ENCODE measurements at places on chromosomes 2 and 18.

DNA sequence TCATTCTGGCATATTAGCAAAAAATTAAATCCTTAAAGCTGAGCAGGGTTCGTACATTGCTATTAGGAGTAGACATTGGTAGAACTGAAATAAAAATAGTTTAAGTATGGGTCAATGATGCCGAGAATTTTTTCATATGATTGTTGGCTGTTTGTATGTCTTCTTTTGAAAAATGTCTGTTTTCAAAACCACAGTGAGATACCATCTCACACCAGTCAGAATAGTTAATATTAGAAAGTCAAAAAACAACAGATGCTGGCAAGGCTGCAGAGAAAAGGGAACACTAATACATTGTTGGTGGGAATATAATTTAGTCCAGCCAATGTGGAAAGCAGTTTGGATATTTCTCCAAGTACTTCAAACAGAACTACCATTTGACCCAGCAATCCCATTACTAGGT is 410.8 kb upstream of the TRIB2 start:
- no peak for DNase-seq

DNA sequence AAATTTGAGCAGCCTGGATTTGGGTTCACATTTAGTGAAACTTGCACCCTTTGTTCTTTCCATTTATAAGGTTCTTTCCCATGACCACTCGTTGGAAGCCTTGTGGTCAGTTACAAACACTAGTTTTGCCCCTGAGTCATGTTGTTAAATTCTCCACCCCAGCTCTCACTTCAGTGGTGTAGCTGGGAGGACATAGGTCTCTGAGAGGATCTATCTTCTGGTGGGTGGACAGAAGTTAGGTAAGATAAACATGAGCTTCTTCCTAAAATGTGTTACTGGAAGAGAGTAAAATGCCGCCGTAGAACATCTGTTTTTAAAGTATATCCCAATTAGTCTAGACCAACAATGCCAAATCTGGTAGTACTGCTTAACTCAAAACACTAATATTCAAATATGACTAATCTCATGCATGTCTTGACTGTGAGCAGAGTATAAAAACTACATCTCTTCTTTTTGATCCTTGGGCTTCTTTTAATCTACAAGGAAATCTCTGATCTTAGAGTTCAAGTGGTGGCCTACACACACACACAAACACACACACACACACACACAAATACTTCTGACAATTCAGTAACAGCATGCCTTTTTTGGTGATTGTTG is 162.6 kb upstream of the FN1 start:
- DNase-seq, result no peak

GRCh38 chr2:199458009-199458805 is 468 bp upstream of the SATB2 start:
- DNase-seq, result no peak

DNA sequence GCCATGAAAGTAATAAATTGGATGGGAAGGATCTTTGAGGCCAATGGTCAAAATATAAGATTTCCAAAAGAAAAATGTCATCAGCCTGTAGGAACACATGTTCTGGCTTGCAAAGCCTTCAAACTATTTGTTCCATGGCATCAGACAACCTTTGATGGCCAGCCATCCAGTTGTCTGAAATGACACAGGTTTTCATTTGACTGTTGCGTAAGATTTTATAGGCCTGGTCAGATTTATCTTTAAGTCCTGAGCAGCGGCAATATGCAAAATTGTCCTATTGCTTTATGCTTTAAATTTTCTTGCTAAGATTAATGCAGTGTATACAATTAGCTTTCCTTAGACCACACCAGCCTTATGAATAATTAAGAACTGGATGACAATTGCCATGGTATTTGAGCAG is 167.1 kb downstream of the AGPS start:
- DNase-seq, result no peak

- peak; percentile 71 for DNase-seq
Measured at GRCh38 chr2:237674731-237675276, 47.4 kb downstream of the LRRFIP1 start.

- no peak for DNase-seq
Measured at GRCh38 chr2:110167326-110168000, 37.4 kb downstream of the NPHP1 start.

- no peak for DNase-seq
Measured at GRCh38 chr2:133515271-133515670, 53.0 kb downstream of the NCKAP5 start.

- no peak for DNase-seq
Measured at GRCh38 chr18:74942319-74942910, 266.5 kb downstream of the PTGR3 start.

- no peak for DNase-seq
Measured at GRCh38 chr2:32932825-32933755, 13.7 kb upstream of the LTBP1 start.

DNA sequence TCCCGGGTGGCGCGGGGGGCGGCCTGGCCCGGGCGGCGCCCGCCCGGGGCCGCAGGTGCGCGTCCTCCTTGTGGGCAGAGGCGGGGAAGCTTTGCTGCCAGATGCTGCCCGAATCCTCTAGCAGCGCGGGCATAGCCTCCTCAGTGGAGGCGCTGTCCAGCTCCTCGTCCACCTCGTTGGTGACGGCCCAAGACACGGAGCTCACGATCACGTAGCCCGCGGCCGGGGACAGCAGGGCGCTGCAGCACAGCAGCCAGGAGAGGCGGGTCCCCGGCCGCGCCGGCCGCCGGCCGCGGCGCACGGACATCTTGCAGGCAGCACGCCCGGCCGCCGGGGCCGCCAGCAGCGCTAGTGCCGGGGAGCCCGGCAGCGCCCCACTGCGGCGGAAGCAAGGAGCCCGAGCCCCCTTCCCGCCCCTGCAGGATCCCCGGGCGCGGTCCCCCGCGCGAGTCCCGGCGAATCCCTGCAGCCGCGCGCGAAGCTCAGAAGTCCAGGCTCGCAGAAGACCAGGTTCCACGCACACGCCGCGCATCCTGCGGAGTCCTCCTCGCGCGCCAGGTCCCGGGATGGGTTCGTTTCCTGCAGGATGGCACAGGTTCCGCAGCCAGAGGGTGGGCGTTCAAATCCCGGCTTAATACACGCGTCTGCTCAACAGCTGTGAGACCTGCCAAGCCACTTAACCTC is at the start of gene CREG2:
CREG2 (minus strand) TSS at position 353 of the 684 bp plus-strand sequence; CDS start at position 307, 46 bp downstream.
- peak; percentile 12 for DNase-seq

GRCh38 chr2:26780203-26780760 is 5.6 kb upstream of the CENPA start:
- DNase-seq, result no peak

DNA sequence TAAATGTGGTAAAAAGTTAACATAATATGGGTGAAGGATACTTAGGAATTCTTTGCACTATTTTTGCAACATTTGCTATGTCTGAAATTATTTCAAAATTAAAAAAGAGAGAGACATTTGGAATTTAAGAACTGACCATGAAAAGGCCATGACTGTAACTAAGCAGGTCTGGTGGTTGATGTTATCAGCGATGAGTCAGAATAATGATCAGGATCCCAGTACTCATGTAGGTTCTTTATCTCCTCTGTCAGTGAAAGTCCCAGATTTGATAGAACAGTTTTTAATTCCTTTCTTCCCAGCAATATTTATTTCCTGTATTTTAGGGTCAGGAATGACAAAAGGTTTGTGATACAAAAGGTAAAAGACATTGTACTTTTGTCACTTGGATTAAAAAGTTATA is 242.4 kb upstream of the ZNF521 start:
- DNase-seq, result no peak

DNA sequence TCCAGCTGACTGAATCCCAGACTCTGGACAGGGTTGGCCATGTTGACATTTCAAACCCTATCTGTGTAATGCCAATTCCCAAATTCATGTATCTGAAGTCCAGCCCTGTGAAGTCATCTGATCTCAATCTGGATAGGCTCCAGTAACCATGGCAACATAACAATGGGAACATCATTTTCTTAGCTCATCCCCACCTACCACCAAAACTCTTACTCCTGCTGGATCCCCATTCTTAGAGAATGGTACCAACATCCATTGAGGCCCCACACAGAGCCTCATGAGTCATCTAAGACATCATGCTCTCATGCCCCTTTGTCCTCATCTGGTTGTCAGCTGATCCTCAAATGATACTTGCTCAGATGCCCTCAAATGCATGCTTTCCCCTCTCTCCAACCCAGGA is 58.9 kb upstream of the TEX51 start:
- DNase-seq, result no peak

GRCh38 chr2:32464431-32464830 is 107.6 kb downstream of the BIRC6 start:
- no peak for DNase-seq

DNA sequence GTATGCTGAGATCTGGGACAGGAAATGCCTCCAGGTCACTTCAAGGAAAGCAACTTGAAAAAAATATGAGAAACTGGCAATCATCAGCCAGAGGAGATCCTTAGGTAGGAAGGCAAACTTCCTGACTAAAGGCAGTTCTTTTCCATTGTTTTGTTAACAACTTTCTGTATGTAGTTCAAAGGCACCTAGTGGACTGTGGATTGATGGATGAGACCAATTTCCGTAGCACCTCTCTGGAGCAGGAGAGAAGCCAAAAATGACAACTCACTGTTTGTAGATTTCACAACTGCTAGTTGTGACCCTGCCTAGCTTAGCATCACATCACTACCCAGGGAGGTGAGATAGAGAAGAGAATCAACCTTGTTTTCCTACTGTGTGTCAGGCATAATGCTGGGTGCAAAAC is 21.8 kb upstream of the NOSTRIN start:
- DNase-seq, result no peak

GRCh38 chr18:5051207-5051606 is 145.8 kb downstream of the AKAIN1 start:
- DNase-seq, result no peak

GRCh38 chr2:18078216-18078615 is 199.7 kb downstream of the KCNS3 start:
- DNase-seq, result no peak

- no peak for DNase-seq
Measured at GRCh38 chr2:48205137-48205798, 299.0 kb upstream of the FBXO11 start.

GRCh38 chr2:134149904-134150303 is 104.0 kb upstream of the MGAT5 start:
- no peak for DNase-seq

DNA sequence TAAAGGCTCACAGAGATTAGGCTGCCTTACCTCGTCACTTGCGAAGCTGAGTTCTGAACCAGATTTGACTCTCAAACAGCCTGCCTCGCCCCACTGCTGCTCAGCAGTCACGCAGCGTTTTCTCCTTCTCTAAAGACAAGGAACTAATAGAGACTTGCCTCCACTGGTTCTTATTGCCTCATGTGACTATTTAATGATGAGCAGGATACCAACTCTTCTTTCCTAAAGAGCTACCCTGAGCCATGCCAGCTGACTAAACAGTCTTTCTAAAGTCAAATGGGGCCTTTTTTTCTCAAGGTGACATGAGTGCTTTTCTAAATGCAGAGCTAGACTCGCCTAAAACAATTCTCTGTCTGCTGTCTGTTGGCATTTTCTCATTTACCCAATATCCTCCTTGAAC is 147.5 kb downstream of the NCKAP5 start:
- no peak for DNase-seq

DNA sequence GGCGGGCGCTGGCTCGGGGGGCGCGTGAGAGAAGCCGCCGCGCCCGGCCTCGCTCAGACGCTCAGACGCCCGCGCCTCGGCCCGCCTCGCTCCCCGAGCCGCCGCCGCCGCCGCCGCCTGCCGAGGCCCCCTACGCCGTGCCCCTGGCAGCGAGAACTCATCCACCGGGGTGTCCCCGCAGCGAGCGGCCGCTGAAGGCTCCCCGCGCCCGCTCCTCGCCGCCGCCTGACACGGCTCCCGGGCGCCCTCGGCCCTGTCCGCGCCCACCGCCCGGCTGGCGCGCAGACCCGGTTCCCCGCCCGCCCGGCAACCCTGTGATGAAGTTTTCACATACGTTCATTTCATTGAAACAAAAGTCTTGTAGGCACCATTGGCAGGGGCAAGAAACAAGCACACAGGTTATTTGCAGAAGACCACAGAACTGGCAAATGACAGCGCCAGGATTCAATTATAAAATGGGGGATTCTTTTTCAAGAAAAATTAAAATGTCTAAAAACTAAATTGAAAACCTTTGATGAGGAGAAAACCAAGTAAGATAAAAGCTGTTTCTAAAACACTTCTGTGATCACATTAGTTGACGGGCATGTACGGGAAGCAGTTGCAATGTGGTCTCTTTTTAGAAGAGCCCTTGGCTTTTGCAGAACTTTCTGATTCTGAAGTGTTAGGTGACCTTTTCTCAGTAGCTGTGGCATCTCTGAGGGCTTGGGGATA is 50.5 kb upstream of the TUBA3D start:
- no peak for DNase-seq

DNA sequence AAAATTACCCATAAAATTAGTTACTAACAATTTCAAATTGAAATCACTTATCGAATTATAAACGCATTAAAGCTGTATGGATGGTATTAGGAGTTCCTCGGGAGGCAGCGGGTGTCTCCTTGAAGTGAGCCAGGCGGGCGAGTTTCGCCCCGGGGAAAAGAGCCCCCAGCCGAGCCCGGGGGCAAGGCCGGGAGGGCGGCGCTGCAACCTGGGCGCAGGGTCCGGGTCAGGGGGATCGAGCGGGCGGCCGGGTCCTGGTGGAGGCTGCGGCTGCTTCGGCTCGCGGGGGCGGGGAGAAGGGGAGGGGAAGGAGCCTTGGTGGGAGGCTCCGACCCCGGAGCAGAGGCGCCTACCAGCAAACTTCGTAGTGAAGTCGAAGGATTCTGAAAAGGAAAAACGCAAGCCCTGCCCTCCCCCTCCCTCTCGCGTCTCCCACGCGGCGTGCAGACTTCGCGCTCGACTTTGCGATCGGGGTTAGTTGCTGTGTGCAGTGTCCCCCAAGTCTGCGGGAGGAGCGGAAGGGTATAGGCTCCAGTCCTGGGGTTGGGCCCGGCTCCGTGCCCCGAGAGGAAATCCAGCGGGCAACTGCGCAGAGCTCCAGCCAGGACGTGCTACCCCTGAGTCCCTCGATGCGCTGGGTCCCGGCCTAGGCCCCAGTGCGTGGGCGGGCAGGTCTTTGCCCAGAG is 140.8 kb downstream of the MEIS1 start:
- DNase-seq, result no peak

DNA sequence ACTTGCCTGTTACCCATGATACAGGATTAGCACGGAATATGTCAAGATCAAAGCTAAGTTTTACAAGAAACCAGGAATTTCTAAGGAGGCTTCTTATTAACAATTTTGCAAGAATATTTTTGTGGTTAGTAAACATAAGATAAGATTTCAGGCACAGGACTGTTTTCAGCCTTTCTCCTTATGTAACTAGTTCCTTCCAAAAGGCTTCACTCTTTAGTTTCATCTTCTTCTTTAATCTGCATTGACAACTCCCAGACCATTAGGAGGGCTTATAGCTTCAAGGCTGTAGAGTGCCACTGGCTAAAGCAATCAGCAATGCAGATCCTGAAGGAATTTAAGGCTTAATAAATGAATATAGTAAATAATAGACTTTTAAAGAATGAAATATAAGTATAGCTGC is 29.3 kb downstream of the SLC14A1 start:
- DNase-seq, result no peak

DNA sequence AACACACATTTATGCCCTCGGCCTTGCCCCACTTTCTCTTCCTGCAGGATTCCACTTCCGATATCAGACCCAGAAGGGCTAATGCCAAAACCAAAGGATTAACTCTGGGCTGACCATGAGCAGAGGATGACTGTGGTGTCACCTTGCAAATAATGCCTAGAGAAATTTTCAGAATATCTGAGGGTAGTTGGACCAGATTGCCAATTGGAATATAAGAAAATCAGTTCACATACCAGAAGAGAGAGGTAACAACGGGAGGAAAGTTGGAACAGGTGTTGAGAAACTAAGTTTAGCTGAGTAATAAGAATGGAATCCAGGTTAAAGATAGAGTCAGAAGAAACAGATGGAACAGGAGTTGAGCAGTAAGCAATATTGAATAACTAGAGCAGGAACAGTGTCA is 232.7 kb upstream of the UBE2E3 start:
- DNase-seq, result no peak
